ENCODE measurements at places on chromosomes 6 and 20.
A peak's percentile ranks its signal among the peaks of the same experiment; 100 is the strongest.

DNA sequence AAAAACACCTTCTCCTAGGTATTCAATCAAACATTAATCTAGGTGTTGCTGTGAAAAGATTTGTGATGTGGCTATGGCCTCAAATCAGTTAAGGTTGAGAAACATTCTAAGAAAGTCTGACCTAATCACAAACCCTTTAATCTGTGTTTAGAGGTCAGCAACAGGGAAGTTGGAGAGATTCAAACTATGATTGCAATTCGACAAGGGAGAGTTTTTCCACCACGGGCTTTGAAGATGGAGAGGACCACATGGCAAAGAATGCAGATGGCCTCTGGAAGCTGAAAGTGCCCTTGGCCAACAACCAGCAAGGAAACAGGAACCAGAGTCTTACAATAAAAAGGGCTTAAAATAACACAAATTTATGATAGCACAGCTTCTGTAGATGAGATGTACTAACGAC, 29.6 kb upstream of the LGSN start:
- DNase-seq = peak; percentile 17

- no peak for DNase-seq
These were observed 63.2 kb upstream of the TMEM181 start for GRCh38 chr6:158496700-158497099.

DNA sequence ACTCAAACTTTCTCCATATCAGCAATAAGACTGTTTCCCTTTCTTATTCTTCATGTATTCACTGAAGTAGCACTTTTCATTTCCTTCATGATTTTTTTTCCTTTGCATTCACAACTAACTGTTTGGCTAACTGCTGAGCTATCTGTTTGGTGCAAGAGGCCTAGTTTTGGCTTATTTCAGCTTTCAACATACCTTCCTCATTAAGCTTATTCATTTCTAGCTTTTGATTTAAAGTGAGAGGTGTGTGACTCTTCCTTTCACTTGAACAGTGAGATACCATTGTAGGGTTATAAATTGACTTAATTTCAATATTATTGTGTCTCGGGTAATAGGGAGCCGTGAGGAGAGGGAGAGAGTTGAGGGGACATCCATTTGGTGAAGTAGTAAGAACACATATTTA, 262.0 kb upstream of the PREP start:
- DNase-seq = no peak

GRCh38 chr6:5366941-5367340, 105.6 kb downstream of the FARS2 start:
- DNase-seq = no peak

GRCh38 chr6:7176208-7176607, 68.4 kb downstream of the RREB1 start:
- DNase-seq = peak; percentile 6

- no peak for DNase-seq
These were observed 11.5 kb upstream of the SLC52A3 start for GRCh38 chr20:779771-780170.

- no peak for DNase-seq
These were observed 47.9 kb downstream of the STK35 start for GRCh38 chr20:2149507-2149906.

GRCh38 chr6:36357872-36358225, 21.2 kb upstream of the BNIP5 start:
- no peak for DNase-seq

DNA sequence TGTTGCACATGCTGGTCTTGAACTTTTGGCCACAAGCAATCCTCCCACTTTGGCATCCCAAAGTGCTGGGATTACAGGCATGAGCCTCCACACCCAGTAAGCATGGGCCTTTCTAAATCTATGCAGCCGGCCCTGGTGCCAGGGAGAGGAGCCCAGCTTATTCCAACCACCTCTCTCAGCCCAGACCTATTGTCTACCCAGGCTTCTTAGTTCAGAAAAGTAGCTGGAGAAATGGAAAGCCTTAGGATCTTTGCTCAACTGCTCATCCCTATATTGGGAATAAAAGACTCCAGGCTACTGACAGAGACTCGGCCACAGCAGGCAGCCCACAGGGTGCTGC, 7.8 kb upstream of the PCIF1 start:
- no peak for DNase-seq

- DNase-seq = no peak
These were observed 24.0 kb upstream of the GTSF1L start for GRCh38 chr20:43750774-43751166.

DNA sequence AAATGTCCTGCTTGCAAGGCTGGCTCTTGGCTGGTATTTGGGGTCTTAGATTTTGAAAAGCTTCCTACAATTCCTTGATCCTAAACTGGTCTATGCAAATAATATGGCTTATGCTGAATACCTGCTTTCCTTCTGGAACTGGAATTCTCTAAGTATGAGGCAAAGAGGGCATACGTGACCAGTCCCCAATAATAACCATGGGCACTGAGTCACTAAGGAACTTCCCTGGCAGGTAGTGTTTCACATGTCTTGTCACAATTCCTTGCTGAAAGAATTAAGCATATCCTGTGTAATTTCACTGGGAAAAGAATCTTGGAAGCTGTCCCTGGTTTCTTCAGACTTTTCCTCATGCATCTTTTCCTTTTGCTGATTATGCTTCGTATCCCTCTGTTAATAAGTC, 106.5 kb downstream of the MMS22L start:
- DNase-seq = no peak

GRCh38 chr6:137162692-137163306, 10.6 kb downstream of the IL22RA2 start:
- no peak for DNase-seq

DNA sequence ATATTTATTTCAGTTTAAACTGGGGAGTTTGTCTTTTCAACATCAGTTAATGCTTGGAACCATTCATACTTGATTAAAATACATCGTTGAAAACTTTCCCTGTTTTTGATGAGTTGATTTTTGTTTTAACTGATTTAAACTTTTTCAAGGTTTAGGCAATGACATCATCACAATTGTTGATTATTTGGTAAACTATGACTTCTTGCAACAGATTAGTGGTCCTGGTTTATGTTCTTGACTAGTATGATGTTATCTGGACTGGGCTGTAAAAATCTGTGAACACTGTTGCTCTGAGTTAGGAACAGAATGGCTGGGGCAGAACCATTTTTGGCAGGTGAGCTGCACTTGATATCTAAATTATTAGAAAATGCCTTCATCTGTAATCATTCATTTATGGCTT, at the start of gene ZC2HC1B:
Gene ZC2HC1B (plus strand): TSS at position 241 of the 400 bp plus-strand sequence. CDS start 66 bp downstream, at position 307.
- DNase-seq = no peak

GRCh38 chr20:32010666-32011065, 428 bp downstream of the CCM2L start:
- no peak for DNase-seq

- no peak for DNase-seq
These were observed 37.4 kb downstream of the PLAGL1 start for GRCh38 chr6:143970456-143971218.

DNA sequence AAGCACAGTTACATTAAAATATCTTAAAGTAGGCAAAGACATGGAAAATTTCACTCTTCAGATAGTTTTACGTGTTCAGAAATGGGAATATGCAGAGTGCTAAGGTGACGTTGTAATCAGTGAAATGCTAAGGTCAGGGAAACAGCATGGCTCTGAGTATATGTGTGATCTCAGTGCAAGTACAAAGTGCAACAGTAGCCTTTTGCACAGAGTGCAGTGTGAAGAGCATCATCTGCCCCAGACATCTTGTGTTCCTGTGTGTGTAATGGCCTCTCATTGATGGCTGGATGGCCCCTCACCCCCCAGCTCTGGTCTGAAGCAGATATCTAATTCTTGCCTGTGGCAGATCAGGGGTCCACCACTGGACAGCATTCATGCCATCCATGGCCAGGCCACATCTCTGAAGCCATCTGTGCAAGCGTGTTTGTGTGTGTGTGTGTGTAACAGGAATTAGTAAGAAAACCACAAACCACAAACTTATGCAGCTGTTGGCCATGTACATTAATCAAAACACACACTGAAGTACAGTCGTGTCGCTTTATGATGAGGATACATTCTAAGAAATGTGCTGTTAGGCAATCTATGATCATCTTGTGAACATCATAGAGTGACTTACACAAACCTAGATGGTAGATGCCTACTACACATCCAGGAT, 165.1 kb downstream of the RALGAPA2 start:
- DNase-seq = peak; percentile 32

- DNase-seq = no peak
These were observed 1289.3 kb downstream of the HACE1 start for GRCh38 chr6:103570431-103570830.

- DNase-seq = no peak
These were observed 13.4 kb downstream of the PTK7 start for GRCh38 chr6:43089467-43089866.

DNA sequence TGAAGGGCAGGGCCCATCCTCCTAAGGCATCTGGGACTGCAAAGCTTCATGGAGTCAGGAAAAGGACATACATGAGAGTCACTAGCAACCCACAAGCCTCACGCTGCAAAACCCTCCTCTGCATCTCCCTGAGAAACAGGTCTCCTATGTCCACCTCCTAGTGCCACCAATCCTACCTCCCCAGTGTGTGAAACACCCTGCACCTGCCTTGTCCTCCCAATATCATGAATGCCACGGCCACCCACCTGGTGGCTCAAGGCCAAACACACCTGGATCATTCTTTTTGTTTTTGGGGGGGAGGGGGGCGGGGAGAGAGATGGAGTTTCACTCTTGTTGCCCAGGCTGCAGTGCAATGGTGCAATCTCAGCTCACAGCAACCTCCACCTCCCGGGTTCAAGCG, 90.5 kb downstream of the ZMYND8 start:
- DNase-seq = no peak

- DNase-seq = no peak
These were observed 66.4 kb upstream of the SMIM28 start for GRCh38 chr6:138311268-138311667.

DNA sequence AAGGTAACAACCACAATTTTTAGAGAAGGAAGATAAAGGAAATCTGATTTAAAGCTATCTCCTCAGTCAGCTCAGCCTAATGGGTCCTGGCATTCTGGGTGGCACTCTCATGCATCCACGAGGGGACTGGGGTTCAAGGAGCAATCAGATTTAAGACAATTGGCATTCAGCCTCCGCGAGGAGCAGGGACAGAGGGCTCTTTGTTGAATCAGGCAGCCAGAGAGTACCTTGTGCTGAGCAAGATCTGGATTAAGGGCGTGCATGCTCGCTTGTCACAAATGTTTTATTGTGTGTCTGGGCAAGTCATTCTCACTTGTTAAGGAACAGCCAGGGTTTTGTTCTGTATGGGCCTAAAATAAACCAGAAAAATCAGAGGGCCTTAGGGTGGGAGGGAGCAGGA, 475.3 kb upstream of the NRSN1 start:
- DNase-seq = no peak

GRCh38 chr6:112409311-112409710, 62.2 kb downstream of the RFPL4B start:
- no peak for DNase-seq

GRCh38 chr6:91485047-91485446, 898.2 kb upstream of the MAP3K7 start:
- DNase-seq = no peak

DNA sequence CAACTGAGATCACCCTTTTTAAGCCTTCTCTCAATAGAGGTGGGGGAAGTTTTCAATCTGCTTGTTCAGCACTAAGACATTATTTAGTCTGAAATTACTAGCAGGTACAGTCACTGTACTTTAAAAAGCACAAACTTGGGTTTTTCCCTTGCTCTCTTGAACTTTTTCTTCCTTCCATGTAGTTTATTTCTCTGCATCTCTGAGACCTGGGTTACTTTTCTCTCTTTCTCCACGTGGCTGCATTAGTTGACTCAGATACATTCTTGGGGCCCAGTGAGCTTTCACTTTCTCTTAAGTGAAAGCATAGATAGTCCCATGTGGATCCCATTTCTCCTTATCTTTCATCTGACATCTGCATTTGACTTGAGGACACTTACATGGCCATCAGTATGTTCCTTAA, 433.9 kb upstream of the MAP3K7 start:
- no peak for DNase-seq

GRCh38 chr20:62203378-62204030, 16.6 kb downstream of the HRH3 start:
- no peak for DNase-seq

GRCh38 chr6:56445818-56446217, 196.9 kb downstream of the DST start:
- no peak for DNase-seq

GRCh38 chr6:151948002-151948743, 140.7 kb downstream of the ESR1 start:
- DNase-seq = peak; percentile 38

DNA sequence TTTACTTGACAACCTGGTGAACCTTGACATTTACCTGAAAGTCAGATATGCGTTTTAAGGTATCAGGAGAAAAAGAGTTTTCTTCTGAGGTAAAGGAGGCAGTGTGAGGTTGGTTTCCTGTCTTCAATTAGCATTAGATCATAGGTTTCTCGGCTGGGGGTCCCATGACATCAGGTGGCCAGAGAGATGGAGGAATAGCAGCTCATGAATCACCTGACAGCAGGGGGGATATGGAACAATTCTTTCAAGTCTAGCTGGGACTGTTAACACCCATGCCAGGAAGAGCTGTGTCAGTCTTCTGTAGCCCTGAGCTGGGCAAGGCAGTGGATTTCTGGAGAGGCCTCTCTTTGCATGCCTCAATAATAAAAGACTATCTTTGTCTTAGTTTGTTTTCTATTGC, 108.0 kb upstream of the TMEM170B start:
- no peak for DNase-seq

GRCh38 chr6:10520468-10520867, 683 bp upstream of the GCNT2 start:
- DNase-seq = peak; percentile 67

DNA sequence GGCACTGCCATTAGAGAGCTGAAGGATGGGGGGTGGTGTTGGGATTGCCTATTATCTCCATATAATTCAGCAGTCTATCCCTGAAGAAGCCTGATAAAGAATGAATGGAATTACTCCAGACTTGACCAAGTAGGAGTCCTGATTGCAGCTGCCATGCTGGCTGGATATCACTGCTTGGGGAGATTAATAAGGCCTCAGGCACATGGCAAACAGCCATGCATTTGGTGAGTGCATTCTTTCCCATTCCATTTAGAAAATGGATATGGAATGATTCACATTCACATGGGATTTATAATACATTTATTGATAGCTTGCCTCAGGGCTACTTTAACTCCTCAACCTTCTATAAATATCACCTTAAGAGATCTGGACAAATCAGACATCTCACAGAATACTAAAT, 49.6 kb upstream of the HLA-A start:
- DNase-seq = no peak

DNA sequence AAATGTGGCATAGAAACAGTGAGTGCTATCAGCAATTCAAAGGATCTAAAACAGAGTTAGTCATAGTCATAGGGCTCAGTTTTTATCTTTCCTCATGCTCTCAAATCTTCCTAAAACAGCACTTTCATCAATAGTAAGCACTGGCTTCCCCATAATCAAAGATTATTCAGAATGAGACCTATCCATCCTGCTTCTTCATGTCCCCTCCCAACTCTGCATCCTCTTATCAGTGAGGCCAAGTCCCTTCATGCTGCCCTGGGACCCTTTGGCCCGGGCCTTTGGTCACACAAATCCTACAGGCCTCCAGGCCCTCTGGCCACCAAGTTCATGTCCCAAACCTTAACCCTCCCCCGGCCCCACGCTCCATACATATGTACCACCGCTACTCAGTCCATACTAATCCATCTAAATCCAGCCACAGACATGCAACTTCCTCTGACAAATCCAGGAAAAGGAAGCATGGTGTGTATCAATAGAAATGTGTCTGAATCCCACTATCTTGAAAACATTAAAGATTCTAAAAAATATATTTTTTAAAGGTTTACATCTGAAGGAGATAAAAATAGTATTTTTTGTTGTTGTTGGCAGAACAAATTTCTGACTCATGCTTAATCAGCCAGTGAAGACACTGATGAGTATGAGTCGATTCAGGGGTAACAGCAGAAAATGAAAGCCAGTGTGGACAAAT, 143.5 kb downstream of the PDE7B start:
- peak; percentile 10 for DNase-seq

GRCh38 chr6:131390322-131390721, 182.7 kb upstream of the ARG1 start:
- no peak for DNase-seq
